ENCODE measurements at places on chromosomes 16 and 17.

GRCh38 chr17:80746262-80746935 lies 201.8 kb downstream of the RPTOR start:
- DNase-seq: no peak

- DNase-seq: peak; percentile 53
Observed at GRCh38 chr17:56939869-56940484, 20.9 kb downstream of the COIL start.

DNA sequence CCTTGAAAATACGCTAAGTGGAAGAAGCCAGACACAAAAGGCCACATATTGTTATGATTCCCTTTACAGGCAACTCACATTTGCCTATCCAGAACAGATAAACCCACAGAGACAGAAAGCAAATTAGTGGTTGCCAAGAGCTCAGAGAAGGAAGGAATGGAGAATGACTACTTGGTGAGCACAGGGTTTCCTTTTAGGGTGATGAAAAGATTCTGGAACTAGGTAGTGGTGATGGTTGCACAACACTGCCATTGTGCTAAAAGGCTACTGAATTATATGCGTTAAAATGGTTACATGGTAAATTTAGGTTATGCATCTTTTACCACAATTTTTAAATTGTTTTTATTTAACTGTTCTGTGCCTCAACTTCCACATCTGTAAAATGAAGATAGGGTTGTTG lies 4.4 kb downstream of the COPRS start:
- DNase-seq: no peak

- DNase-seq: no peak
Observed at GRCh38 chr16:17382514-17382913, 88.2 kb downstream of the XYLT1 start.

DNA sequence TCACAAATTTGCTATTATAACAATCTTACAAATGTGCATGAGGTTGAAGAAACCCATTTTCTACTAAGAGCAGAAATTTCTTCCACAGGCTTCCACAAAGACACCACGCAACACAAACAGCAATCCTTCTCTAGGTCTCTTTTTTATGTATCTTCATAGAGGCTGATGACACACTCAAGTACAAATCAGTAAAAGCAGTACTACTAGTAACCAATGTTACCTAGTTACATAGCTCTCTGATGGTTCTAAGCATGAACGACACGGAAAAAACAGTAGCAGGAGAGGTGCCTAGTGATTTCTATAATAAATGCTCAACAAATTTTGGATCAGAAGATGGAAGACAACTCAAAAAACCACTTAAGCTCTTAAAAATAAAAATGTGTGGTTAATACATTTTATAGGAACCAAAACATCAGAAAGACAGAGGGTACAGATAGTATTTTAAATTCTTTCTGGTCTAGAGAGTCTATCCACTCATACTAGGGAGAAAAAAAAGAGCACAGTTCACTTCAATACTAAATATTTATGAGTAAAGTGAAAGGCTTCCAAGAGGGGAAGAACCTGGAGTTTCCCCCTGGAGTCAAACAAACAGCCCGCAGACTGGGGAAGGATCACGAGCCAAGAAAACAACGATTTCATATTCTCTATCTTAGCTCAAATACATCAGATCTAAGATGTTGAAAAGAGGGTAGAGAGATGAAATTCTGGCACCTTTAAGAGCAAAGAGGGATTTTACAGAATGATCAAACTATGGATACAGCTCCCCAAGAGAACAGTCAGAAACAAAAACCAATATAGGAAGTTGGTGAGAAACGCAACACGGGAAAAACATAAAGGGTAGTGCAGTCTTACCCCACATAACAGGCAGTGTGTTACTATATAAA lies 40.2 kb downstream of the SMG6 start:
- DNase-seq: no peak

- DNase-seq: peak; percentile 19
Observed at GRCh38 chr17:32111141-32111771, 31.0 kb upstream of the RHOT1 start.

DNA sequence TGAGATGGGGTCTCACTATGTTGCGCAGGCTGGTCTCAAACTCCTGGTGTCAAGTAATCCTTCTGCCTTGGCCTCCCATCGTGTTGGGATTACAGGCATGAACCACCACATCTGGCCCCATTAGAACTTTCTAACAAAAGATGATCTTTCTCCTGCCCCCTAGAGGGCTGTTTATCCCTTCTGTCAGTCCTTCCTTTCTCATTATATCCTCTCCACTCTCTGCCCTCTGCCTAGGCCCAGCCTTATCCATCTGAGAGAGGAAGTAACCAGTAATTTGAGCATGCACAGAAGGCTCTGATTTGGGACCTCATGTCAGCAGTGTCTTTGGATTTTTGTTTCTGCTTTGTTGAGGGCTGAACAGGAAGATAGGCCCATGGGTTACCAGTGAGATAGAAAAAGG lies 4.4 kb upstream of the DHX40 start:
- no peak for DNase-seq

- peak; percentile 59 for DNase-seq
Observed at GRCh38 chr16:3983081-3983520, 102.6 kb upstream of the CREBBP start.

DNA sequence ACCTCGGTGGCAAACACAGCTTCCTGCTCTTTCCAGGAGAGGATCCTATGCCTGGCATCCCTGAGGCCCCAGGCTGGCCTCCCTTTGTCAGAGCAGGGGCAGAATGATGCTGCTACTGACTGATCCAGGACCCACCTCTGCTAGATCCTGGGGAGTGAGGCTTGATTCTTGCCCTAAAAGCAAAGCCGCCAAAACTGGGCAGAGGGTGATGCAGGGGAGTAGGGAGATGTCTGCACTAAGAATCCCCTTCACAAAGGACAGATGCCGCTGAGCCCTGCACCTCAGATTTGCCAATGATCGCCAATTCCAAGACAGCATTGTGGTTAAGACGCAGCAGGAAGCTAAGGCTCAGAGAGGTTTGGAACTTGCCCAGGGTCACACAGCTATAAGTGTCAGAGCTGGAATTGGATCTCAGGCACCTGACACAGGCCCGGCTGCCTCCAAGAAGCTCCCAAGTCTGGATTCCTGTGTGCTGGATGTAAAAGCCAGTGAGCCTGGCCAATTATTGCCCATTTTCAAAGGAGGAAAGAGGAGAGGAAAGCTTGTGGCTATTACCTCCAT lies 60.7 kb upstream of the TNRC6C start:
- DNase-seq: no peak

- DNase-seq: peak; percentile 65
Observed at GRCh38 chr16:2969545-2970521, 685 bp downstream of the PAQR4 start.

DNA sequence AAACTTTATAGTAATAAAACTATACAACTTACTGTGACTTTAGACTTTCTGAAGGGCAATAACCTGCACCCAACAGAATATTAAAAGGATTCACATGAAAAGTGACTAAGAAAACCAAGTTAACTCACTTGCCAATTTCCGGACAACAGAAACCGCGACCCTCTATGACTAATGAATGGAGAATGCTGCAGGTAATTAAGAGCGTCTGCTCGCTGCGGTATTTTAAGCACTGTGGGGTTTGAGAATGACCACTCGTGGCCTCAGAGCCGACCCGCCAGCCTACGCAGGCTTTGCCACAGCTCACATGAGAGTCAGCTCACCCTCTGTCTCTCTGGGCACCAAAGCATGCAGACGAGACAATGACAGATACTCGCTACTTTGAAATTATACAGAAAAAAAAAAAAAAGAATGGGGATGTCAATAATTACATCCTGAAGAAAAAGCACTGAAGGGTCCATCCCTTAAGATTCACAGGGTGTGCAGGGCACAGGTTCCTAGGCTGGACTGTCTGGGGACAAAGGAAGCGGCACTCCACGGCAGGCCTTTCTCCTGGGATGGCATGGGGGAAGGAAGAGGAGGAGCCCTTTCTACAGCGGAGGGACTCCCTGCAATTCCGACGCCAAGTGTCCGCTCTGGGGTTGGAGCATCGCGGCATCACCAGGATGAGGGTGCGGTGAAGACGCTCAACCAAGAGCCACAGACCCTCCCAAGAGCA lies 35.0 kb downstream of the ZCCHC14 start:
- DNase-seq: no peak

GRCh38 chr16:54540525-54541180 lies 254.1 kb upstream of the IRX3 start:
- no peak for DNase-seq

DNA sequence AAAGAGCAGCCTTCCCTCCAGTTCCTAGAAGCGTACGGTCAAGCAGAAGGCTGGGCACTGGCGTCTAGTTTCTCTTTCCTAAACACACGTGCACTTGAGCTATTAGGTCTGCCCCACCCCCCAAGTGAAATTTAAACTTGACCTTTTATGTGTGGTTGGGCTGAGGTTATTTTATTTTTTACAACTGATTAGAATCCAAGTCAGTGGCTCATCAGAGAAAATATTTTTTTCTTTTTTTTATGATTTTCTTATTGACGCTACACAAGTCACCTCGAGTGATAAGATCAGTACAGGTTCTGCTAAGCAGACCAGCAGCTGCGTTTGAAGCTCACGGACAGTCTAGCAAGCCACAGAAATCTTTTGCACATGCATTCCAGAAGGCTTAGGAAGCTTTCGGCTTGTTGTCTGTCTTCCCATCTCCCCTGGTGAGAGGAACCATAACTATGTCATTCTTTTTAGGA lies 95.1 kb downstream of the ZFHX3 start:
- peak; percentile 7 for DNase-seq

GRCh38 chr16:81713796-81714195 lies 65.3 kb upstream of the PLCG2 start:
- no peak for DNase-seq

- no peak for DNase-seq
Observed at GRCh38 chr17:60606036-60606435, 6.0 kb downstream of the PPM1D start.

- no peak for DNase-seq
Observed at GRCh38 chr16:85899444-85899843, 482 bp downstream of the IRF8 start.

- no peak for DNase-seq
Observed at GRCh38 chr17:9467518-9467917, 108.1 kb downstream of the STX8 start.

DNA sequence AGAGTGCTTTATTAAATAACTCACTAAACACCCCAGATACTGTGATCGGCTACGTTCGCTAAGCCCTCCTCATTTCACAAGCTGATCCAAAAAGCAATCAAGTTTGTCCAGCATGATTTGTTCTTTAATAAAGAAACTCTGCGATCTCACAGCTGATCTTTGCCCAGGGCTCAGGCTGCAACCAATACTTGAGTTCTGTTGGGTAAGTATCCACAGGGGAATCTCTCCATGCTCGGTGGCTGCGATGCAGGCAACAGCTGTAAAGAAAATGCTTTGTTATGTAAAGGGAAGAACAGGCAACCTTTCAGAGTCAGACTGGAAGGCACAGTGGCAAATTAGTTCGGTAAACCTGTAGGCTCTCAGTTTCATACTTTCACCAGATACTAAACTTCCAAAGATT lies 67.5 kb downstream of the SHISA6 start:
- DNase-seq: no peak

- peak; percentile 43 for DNase-seq
Observed at GRCh38 chr17:29761040-29761761, 138.5 kb upstream of the CORO6 start.

- DNase-seq: peak; percentile 70
Observed at GRCh38 chr17:45431531-45432404, 902 bp downstream of the ARHGAP27 start.

GRCh38 chr17:77883213-77883650 lies 75.3 kb upstream of the TNRC6C start:
- DNase-seq: no peak

- no peak for DNase-seq
Observed at GRCh38 chr17:43645765-43646481, 15.8 kb downstream of the MEOX1 start.

GRCh38 chr16:46900455-46901235 lies 16.5 kb downstream of the GPT2 start:
- no peak for DNase-seq

DNA sequence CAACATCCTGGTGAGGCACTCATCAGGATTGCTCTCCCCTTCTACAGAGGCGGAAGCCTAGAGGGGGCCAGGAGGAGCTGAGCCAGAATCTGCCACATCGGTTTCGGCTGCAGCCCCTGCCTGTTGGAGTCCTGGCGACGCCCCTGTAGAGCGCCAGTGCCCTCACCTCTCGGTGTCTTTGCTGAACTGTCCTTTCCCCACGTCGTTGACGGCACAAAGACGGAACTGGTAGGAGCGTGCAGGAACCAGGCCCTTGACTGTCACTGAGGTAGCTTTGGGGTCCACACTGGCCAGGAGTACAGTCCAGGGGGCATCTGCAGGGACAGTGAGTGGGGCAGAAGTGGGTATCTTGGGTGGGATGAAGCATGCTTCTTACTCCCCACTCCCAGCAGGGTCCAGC lies 110.3 kb upstream of the CDC42EP4 start:
- DNase-seq: no peak

DNA sequence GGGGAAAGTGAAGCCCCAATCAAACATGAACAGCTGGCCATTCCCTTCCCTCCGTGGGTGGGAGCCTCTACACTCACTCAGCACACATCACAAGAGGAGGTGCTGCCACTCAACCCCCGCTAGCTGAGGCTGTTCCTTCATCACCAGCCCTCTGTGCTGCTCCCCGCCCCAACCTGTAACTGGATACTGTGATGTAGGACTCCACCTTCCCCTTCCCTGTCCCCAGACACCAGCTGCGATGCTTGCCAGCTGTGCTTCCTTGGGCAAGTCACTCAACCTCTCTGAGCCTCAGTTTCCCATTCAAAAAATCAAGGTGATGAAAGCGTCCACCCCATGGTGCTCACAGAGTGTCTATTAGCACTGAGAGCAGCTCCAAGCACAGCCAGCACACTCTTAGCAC lies 273.2 kb downstream of the MRTFB start:
- no peak for DNase-seq

DNA sequence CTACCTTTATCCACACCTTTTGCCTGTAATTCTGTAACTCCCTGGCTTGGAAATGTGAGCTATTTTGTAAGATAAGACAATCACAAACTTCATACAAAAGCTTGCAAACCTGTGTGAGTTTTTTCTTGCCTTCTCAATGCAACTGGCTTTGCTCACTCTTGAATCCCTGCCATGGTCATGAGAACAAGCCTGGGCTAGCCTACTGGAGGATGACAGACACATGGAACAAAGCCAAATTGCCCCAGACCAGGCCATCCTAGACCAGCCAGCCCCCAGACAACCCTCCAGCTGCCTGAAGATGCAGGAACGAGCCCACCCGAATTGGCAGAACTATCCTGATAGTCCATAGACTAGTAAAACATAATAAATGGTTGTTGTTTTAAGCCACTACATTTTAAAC lies 466.6 kb upstream of the ERCC4 start:
- no peak for DNase-seq

GRCh38 chr16:6081320-6081976 lies 983.9 kb upstream of the EEF2KMT start:
- DNase-seq: peak; percentile 65

DNA sequence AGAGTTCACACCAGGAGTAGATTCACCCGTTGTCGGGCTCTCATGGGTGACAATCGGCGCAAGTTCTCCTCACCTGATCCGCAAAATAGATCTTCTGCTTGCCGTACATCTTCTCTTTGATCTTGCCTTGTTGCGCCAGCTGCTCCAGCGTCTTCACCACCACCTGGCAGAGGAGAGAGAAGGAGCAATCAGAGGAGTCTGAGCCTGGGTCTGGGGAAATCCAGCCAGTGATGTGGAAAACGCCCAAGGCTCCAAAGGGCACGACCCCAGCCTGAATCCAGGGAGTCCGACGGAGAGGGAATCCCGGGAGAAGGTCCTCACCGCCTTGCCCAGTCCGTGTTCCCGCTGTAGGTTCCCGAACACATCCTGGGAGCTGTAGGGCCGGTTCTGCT lies 393 bp downstream of the PSMC3IP start:
- no peak for DNase-seq

GRCh38 chr17:42754782-42755181 lies 6.2 kb upstream of the RAMP2 start:
- no peak for DNase-seq

All from NCI-H2227 treated with DMSO at 0.1 percent for 48 hours (cell line).